ENCODE measurements at places on chromosomes 1 and 21.
A peak's percentile ranks its signal among the peaks of the same experiment; 100 is the strongest.

DNA sequence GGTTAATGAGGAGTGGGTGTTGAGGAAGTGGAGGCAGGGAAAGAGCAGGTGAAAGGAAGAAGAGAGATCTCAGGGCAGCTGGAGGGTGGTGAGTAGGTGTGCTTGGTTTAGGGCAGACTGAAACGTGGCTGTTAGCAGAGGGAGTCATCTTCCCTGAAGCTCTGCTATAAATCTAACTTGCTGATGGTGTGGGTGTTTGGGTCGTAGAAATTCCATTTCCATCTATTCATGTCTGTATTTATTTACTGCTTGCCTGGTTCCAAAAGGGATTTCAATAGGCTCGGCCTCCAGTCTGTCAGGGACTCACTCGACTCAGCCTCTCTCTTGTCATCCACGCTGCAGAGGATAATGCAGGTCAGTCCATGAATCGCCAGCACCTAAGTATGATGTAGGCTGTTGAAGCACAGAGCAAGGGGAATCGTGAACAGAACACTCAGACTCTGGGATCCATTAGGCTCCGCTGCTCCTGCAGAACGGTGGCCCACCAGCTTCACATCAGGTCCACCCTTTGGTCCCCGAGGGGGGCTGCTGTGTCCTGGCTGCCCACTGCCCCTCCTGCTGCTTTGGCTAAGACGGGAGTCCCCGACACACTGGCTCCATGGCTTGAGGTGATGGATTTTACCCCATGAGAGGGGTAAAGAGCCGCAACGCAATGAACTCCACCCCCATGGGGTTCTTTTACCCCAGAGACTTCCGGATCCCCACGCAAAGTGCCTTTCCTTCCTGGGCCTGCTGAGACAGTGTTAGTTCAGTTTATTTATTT, 156.2 kb downstream of the RHOU start:
- no peak for DNase-seq

DNA sequence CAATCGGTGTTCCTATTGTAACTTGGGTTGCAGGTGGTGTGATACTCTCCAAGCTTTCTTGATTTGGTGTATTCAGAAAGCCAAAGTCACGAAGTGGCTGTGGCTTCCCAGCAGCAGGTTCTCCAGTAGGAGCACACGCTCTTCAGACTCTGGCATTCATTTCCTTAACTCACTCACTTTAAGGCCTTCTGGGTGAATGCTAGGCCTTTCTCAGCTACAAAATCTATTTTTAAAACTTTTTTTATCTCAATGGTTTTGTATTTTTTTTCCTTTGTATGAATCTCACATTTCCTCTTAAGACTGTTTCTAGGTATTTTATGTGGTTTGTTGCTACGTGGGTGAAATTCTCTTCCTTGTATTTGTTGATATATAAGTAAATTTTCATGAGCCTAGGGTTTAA, 22.9 kb upstream of the PKN2 start:
- DNase-seq: no peak

- DNase-seq: no peak
Observed at GRCh38 chr1:54475946-54476516, 69.8 kb upstream of the SSBP3 start.

- DNase-seq: no peak
Observed at GRCh38 chr1:247421074-247421473, 5.1 kb downstream of the NLRP3 start.

DNA sequence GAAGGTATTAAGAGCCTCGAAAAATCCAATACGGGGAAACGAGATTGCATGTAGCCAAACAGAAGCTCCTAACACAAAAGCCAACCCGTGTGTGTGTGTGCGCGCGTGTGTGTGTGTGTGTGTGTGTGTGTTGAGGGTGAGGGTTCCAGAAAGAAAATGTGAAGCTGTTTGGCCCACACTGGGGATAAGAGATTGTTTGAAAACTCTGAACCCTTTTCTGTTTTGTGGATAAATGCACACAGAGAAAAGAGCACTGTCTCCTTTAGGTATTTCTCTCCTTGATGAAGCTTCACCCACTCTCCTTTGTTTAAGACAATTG, 1.9 kb downstream of the WLS start:
- no peak for DNase-seq

DNA sequence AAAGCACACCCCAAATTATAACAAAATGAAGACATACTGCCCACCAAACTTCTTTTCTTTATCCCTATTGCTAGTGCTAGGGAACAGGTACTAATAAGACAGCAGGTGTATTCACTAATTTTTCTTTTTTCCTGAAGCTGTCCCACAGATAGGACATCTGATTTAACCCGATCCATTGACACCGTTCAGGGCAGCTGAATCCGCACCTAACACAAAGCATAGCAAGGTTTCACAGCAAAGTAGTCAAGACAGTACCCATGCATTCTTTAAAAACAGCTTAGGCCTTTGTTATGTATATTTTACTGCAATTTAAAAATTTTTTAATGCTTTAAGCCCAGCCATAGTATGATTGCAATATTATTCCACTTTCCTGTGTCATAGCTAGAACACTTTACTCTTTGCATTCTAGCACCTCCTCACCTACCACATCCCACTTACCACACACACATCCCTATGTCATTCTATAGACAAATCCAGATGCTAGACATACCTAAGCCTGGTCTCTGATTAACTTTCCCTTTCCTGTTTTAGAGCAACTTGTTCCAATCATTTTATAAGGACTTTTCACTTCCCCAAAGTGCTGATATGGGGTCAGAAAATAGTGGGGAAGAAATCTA, 40.4 kb downstream of the GATAD2B start:
- no peak for DNase-seq

DNA sequence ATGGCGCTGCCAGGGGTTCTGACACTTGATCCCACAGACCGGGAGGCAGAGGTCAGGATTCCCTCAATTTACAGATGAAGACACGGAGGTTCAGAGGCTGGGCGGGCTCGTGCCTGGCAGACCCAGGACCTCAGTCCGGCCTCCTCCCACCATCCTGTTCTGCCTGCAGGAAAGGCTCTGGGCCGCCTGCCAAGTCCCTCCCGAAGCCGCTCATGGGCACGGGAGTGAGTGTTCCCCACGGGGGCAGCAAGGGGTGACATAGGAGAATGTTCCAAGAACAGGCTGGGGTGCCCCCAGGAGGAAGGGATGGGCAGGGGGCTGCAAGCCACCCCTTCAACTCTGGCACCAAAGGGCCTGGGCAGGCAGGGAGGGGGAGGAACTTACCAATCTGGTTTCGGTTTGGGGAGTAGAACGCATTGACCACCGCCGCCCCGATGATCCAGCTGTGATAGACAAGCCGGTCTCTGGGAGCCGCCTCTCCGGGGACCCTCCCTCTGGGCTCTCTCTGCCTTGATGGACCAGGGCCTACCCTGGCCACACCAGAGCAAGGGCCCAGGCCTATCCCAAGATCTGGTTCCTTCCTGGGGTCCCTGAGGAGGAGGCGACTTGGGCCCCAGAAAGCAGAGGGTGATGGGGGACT, 7.5 kb downstream of the PRXL2B start:
- no peak for DNase-seq

DNA sequence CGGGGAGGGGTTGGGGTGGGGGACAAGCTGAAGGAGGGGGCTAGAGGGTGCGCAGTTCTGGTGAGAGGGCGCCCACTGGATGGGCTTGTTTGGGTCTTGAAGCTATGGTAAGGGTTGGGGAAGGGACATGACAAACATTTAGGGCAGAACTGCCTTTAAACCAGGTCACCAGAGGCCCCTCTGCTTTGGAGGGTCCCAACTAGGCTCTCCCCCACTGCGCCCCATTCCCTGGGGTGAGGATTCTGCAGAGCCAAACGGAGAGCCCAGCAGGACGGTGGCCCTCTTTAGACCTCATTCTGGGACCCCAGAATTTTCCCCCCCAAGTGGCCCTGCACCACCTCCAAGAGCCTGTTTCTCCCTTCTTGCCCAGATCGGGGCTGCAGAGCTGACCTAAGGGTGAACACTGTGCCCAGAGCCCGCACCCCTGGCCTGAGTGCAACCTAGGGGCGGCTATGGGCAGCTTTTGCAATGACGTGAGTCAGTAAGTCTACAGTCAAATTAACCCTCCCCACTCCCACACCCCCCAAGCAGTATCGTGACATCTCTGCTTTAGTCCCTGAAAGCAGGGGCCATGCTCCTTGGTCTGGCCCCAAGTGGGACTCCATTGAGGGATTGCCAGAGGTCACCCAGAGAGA, 593.8 kb downstream of the MATN1 start:
- no peak for DNase-seq

- no peak for DNase-seq
Observed at GRCh38 chr1:9253453-9254105, 19.0 kb downstream of the H6PD start.

GRCh38 chr1:241837416-241837815, 10.6 kb upstream of the EXO1 start:
- DNase-seq: no peak

DNA sequence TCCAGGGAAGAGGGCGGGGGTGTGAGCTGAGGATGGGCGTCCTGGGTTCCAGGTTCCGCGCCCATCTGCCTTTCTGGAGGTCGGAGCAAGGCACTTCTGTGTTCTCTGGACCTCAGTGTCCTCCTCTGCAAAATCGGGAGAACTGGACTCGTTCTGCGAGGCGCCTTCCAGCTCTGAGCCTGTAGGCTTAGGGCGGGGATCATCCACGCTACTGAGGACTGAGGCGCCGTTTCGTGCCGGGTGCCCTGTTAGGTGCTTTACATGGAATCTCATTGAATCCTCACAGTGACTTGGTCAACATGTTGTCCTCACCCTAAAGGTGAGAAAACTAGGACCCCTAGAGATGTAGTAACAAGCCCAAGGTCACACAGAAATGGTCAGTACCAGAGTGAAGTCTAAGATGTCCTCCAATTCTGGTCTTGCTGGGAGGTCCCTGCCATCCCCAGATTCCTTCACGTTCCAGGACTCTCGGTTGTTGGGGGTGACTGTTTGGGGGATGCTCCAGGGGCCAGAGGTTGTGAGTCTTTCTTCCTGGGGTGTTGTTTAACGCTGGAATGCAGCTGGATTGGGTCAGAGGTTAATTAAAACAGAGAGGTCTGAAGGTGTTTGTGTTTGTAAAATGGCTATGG, 677 bp downstream of the PRKAA2 start:
- DNase-seq: peak; percentile 4

GRCh38 chr1:107047602-107048001, 8.9 kb upstream of the PRMT6 start:
- no peak for DNase-seq

- DNase-seq: no peak
Observed at GRCh38 chr1:32888134-32888533, 1.8 kb downstream of the HPCA start.

- DNase-seq: no peak
Observed at GRCh38 chr21:32719085-32719484, 8.7 kb downstream of the SYNJ1 start.

DNA sequence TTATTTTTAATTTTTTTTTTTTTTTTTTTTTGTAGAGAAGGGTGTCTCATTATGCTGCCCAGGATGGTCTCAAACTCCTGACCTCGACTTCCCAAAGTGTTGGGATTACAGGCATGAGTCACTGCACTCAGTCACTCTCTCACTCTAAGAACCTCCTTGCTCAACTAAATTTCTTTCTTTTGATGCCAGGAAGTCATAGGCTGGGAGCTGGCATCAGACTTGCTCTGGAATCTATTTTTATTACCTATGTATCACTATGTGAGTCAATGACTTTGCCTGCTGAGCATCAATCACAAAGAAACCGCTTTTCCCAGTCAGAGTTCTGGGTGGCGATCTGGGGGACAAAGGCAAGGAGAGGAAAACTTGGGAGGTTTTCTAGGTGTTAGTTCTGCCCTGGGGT, 35.5 kb upstream of the PARP1 start:
- no peak for DNase-seq

DNA sequence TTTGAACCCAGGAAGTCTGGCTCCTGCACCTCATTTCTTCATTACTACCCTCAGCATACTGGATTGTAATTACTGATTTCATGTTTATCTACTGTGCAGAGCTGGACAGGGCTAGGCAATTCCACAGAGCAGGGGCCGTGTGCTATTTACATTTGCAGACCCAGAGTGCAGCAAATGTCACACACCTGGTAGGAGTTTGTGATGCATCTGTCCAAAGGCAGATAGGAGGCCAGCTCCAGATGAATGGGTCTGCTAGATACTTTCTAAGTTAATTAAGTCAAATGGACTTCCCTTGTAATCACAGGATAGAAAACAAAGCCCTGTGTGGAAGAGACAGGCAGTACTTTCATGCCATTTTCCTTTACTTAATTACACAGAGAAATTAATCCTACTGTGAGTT, 46.2 kb downstream of the PGBD5 start:
- no peak for DNase-seq

DNA sequence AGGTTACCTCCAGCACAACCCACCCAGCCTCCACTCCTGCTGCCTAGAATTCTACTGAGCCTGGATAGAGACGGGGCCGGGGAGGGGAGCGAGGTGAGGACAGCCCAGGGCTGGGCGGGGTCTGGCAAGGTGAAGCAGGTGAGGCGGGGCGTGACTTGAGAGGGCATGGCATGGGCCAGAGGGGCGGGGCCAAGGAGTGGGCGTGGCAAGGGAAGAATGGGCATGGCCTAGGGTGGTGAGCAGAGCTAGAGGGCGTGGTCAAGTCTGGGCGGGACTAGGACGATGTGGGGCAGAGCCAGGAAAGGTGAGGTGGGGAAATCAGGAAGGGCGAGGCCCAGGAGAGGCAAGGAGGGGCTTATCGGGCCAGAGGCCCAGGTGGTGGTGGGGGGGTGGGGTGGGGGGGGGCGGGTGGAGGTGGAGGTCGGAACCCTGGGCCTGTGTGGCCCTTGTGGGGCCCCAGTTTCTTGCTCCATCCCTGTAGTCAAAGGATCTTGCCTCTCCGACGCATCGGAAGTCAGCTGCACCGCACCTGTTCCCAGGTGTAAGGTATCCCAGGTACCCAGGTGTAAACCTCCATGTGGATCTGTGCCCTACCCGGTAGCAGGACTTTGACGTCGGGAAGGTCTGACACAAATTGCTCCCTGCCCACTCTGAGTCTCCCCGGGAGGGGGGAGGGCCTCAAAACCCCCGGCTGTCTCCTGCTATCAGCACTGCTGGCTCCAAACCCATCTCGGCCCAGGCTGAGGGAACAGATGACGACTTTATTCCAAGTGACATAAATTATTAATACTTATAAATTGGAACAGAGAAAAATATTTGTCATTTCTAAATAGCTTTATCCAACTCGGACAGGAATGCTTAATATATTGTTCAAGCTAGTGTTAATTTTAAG, 32.9 kb upstream of the UTS2 start:
- DNase-seq: peak; percentile 90

DNA sequence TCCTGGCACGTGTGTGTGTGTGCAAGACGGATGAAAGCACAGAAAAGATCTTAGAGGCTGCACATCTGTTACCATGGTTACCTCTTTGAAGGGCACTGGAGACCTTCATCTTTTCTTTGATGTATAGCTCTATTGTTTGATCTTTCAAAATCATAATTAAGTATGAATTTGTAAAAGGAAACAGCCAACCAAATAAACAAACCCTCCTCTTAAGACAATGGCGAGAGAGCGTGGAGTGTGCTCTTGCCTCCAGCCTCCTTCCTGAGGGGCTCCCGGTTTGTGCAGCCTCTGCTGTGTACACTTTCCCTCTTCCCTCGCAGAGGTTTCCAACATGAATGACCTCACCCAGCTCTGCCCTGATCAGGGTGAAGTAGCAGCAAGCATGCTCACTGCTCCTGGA, 27.9 kb downstream of the CACNA1S start:
- no peak for DNase-seq

GRCh38 chr1:233730380-233730779, 116.5 kb downstream of the KCNK1 start:
- DNase-seq: no peak

Data from iPS DF 6.9 (cell line).